Left ventricle myocardium inferior (tissue), 1 donor: ENCODE measurements at places on chromosomes 11 and 22. TPM values are rescaled to one million over a fixed set of nuclear protein-coding genes. Genes with fewer than 3 reads are reported as not detected.

TENM4 gene
- total RNA-seq, result 0.63 TPM

GRCh38 chr11:34632105-34632791, 11.4 kb downstream of the EHF start:
- DNase-seq, result no peak

GRCh38 chr11:78349624-78350023, 68.0 kb downstream of the GAB2 start:
- DNase-seq, result no peak

DNA sequence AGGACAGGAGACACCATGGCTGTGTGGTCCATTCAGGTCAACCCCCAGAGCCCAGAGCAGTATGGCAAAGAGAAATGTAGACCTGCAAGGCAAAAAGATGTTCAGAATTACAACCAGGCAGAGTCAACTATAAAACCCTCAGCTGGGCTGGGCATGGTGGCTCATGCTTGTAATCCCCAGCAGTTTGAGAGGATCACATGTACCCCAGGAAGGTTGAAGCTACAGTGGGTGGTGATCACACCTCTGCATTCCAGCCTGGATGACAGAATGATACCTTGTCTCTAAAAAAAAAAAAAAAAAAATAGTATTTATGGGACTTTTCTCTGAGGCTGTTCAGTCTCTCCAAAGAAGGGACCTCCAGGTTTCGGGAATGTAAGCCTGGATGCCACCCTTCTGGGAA, 18.4 kb upstream of the LDHA start:
- DNase-seq, result no peak
